Prostate gland (tissue), 2 donors: ENCODE measurements at places on chromosomes 16 and 17. TPM values are rescaled to one million over a fixed set of nuclear protein-coding genes. Genes with fewer than 3 reads are reported as not detected.

RHBDL3 gene
- 0.77 TPM for total RNA-seq

GSG1L gene
- not detected for total RNA-seq

KRT32 gene
- total RNA-seq, result not detected

HIGD1B gene
- total RNA-seq, result not detected

WFIKKN1 gene
- total RNA-seq, result 1.5 TPM
